Astrocyte of the cerebellum (primary cell): ENCODE measurements at places on chromosomes 2 and 18.

DNA sequence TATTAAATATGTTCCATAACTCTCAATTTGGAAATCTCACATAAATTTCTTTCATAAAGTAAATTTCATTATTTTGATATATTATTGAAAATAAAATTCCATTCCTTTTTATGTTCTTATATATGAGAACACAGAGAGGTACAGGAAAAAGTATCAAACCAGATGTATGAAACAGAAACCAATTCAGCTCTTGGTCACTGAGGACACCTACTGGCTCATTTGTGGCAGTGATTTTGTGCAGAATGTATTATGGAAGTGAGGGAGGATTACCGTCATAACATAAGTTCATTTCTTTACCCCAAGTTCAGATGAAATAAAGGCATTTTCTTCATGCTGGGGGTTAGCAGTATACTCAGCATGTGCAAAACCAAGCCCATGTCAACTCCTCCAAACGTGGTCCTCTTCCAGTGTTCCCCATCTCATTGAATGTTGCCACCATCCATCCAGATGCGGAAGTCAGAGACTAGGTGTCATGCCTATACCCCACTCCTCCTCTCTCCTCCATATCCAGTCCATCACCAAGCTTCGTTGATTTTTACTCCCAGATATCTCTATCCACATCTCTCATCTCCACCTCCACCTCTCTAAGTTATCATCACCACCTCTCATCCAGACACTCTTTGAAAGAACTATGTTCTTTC is 41.7 kb upstream of the MALL start:
- peak; percentile 72 for DNase-seq

- DNase-seq: no peak
Measured at GRCh38 chr18:37302519-37302918, 263.1 kb downstream of the CELF4 start.

DNA sequence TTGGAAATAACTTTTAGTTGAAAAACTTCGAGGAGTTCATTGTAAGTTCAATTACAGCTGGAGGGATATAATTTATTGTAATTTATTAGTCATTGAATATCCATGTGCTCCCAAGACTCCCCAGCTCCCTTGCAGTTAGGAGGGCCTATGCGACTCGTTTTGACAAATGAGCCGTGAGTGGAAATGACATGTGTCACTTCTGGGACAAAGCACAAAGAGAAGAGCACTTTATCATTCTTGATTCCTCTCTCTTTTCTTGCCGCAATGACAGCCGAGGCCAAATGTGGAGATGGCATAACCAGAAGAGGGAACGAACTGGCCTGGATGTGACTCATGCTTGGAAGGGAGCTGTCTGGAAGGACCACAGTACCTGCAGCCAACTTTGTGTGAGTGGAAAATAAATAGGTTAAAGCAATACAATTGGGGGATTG is 44.2 kb upstream of the ITSN2 start:
- DNase-seq: peak; percentile 29

GRCh38 chr2:191791953-191792560 is 54.8 kb downstream of the CAVIN2 start:
- no peak for DNase-seq

DNA sequence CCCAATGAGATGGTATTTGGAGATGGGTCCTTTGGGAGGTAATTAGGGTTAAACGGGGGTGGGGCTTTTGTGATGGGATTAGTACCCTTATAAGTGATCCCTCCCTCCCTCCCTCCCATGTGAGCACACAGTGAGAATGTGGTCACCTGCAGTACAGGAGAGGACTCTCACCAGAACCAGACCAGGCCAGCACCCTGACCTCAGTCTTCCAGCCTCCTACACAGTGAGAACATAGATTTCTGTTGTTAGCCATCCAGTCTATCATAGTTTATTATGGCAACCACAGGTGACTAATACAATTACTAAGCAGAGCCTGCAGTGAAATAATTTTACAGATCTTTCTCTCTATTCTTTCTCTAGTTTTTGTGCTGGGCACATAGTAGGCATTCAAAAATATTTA is 137.7 kb upstream of the PKDCC start:
- DNase-seq: no peak

DNA sequence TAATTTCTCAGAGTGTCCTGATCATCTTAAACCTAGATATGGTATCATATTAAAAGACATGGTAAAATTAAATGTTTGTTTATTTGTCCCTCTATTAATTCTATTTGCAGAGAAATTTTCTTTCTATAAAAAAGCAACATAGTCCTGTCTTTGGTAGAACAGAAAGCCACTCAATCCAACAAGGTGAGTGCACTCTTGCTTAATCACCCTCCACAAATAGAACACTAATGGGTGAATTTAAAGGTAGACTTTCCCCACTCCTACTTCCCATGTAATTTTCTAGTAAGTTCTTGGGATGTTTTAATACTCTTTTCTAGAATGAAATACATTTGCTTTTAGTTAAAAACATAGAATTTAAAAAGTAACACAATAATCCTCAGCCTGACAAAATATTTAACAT is 97.7 kb downstream of the PIGN start:
- DNase-seq: no peak

DNA sequence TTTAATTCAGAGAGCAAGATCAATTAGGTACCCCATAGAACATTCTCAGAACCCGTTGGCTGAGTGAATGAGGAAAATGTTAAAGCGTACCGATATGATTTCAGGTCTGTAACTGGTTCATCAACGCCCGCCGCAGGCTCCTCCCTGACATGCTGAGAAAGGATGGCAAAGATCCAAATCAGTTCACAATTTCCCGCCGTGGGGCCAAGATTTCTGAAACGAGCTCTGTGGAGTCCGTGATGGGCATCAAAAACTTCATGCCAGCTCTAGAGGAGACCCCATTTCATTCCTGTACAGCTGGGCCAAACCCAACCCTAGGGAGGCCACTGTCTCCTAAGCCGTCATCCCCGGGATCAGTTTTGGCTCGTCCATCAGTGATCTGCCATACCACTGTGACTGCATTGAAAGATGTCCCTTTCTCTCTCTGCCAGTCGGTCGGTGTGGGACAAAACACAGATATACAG is 7.3 kb downstream of the TGIF1 start:
- no peak for DNase-seq

GRCh38 chr2:160308915-160309314 is 108.8 kb upstream of the ITGB6 start:
- peak; percentile 80 for DNase-seq

GRCh38 chr18:30544141-30544540 is 498.4 kb downstream of the DSC3 start:
- no peak for DNase-seq

- DNase-seq: no peak
Measured at GRCh38 chr2:235102896-235103295, 151.1 kb downstream of the SH3BP4 start.

GRCh38 chr2:144459937-144460336 is 60.0 kb downstream of the ZEB2 start:
- DNase-seq: no peak

- no peak for DNase-seq
Measured at GRCh38 chr2:207153266-207153975, 12.3 kb downstream of the KLF7 start.

DNA sequence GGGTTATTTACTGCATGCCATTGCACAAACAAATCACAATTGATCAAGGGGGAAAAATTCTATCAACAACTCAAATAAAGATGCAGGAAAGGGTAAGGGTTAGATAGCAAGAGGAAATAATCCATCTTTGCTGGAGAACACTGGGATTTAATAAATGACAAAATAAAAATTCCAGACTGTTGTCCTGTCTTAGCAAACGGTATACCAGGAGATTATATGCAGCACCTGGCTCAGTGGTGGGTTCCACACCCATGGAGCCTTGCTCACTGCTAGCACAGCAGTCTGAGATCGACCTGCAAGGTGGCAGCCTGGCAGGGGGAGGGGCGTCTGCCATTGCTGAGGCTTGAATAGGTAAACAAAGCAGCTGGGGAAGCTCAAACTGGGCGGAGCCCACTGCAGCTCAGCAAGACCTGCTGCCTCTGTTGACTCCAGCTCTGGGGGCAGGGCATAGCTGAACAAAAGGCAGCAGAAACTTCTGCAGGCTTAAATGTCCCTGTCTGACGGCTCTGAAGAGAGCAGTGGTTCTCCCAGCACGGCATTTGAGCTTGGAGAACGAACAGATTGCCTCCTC is 296.5 kb upstream of the THSD7B start:
- no peak for DNase-seq
